ENCODE measurements at places on chromosomes 2 and 18.

GRCh38 chr18:12326711-12327460 lies 18.8 kb downstream of the TUBB6 start:
- H3K4me1 ChIP-seq = peaks cover 5% of the 10 kb centered on the region
- no peaks in the 10 kb centered on the region for H3K27me3 ChIP-seq
- H3K27ac ChIP-seq = peak overlapping the region; percentile 37
- H3K36me3 ChIP-seq = peaks cover 5% of the 10 kb centered on the region

DNA sequence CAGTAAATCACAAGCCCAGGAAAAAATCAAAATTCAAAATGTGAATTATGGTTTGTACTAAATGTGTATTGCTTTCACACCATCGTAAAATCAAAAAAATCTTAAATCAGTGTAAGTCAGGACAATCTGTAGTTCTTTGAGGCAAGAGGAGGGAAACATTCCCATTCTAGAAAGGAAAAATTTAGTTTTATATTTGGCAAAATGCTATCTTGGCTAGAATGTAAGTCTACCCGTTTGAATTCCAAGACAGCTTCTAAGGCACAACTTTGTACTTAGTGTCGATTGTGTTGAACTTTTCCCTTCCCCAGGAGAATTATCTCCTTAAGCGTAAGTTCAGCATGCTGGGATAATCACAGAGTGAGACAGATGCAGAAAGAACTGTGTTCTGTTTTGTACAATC lies 638.2 kb upstream of the LRRTM1 start:
- DNase-seq = no peak
- H3K4me3 ChIP-seq = no peak overlapping the region
- H3K27me3 ChIP-seq = no peaks in the 10 kb centered on the region
- no peak overlapping the region for H3K27ac ChIP-seq
- no peaks in the 10 kb centered on the region for H3K36me3 ChIP-seq
- no peaks in the 10 kb centered on the region for H3K4me1 ChIP-seq

DNA sequence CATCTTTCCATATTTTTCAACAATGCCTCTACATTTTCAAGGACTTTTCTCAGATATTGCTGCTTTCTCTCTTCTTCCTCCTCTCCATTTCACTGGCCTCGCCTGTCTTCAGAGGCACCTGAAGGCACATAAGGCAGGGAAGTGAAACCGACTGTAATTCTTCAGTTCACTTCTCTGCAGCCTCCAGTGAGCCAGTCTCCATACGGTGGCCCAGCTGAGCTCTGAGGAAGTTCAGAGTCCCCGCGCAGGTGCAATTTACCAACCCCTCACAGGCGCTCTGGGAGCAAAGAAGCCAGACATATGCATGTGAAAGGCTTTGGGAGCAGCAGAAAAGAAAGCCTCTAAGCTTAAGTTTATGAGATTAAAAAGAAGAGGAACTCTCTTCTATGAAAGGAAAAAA lies 12.4 kb downstream of the KLHL14 start:
- no peak overlapping the region for H3K27ac ChIP-seq
- DNase-seq = no peak

GRCh38 chr2:143955401-143956065 lies 564.4 kb downstream of the ZEB2 start:
- H3K36me3 ChIP-seq = no peaks in the 10 kb centered on the region
- H3K27ac ChIP-seq = no peak overlapping the region
- H3K4me1 ChIP-seq = no peaks in the 10 kb centered on the region
- DNase-seq = no peak
- no peak overlapping the region for H3K4me3 ChIP-seq

Measured in T-helper 17 cell (primary cell).